ENCODE measurements at places on chromosomes 1 and 21.

DNA sequence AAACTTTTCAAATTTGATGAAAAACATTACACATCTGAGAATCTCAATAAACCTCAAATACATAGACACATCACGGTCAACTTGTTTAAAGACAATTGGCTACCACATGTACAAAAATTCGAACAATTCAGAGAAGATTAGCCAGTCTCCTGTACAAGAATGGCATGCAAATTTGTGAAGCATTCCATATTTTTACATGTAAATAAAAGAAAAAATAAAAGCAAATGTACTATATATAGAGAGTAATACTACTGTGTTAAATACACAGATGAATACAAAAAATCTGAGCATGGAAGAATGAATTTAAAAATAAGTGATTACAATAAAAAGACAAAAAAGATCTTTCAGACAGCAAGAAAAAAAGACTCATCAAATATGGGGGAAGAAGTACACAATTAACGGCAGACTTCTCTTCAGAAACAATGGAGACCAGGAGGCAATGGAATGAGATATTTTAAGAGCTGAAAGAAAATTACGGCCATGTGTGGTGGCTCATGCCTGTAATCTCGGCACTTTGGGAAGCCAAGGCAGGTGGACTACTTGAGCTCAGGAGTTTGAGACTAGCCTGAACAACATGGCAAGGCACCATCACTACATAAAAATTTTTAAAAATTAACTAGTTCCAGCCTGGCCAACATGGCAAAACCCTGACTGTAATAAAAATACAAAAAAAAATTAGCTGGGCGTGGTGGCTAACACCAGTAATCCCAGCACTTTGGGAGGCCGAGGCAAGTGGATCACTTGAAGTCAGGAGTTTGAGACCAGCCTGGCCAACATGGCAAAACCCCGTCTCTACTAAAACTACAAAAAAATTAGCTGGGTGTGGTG lies 23.2 kb downstream of the HAX1 start:
- no peak for DNase-seq

DNA sequence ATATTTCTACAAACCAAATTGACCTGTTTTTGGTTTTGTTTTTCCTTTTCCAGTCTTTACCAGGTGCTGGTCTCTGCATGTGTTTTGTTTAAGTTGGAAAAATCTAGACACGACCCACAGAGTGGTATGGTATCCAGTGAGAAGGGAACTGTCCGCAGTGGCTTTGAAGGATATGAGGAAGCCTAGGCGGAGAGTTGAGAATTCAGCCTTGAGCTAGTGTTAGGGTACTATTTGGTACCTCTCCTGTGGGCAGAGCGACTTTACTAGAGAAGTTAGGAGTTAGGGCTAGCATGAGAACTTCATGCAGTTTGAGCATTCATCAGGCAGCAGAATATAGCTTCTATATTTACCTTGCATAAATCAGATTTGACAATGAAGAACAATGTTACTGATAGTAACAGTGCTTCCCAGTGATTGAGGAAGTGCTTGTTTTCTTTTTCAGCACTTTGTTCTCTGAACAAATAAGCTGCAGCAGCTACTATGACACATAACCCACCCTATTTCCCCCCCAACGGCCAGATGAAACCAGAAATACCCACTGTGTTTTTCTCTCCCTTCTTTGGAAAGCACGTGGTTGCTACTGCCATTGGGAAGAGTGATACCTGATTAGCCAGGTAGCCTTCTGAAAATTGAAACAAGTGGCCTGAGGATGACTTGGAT lies 19.0 kb downstream of the MRPS6 start:
- no peak for DNase-seq

DNA sequence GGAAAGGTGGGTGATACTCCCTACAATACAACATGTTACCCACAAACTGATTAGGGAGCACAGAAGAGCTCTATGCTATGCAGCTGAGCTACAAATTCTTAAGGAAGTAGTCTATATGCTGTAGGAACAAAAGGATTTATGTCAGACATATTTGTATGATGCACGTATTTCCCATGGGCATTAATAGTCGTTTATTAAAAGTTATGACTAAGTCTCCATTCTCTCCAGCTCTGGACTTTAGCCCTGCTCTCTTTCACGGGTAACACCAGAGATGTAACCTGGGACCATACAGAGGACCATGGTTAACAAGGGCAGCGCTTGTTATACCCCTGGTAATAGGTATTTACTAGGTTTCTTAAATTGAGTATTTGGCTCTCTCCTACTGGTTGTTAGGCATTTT lies 168.2 kb upstream of the C1orf105 start:
- no peak for DNase-seq

DNA sequence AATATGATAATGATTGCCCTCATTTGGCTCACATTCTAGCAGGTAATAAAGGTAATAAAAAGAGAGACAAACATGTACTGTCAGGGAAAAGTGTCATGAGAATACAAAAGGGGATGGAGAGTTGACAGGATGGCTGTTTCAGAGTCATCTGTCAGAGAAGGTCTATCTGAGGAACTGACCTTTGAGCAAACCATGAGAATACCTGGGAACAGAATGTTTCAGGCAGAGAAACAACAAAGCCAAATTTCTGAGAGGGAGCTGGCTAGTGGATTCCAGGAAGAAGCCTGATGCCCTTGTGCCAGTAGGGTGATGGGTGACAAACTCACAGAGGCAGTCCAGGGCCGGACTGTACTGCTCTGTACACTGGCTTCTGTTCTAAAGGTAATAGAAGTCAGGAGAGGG lies 107.2 kb downstream of the C1orf21 start:
- no peak for DNase-seq

DNA sequence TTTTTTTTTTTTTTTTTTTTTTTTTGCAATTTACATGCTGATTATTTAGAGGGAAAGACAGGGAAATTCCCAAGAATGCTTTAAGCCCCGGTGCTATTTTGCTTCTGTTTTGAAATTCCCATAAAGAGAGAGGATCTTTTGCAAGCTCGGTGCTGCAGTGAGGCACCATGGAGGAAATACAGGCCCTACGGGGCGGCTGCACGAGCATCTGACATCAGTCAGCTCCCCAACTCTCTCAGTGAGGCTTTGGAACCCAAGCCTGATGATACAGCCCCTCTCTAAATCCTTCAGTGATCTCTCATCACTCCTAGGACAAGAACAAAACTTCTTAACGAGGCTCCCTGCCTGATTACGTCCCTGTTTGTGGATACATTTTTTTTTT lies 791 bp upstream of the CHI3L1 start:
- no peak for DNase-seq

DNA sequence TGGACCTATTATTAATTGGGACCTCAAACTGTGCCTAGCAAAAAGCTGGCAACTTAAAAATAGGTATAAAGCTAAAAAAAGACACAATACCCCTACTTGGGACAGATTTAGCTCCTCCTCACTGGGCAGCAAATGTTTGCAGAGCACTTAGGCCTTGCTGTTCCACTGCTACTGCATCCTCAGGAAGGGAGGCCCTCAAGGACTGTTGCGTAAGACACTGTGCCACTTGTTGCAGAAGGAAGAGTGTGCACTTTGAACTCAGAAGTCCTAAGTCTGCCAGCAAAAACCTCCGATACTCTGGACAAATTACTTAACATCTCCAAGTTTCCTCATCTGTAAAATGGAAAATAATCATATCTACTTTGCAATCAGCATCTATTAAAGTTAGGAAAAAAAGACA lies 322.9 kb downstream of the BARHL2 start:
- DNase-seq, result no peak

- no peak for DNase-seq
Measured at GRCh38 chr1:153583976-153584375, 18.3 kb upstream of the S100A2 start.

GRCh38 chr1:110084227-110085078 lies 14.0 kb upstream of the ALX3 start:
- no peak for DNase-seq

DNA sequence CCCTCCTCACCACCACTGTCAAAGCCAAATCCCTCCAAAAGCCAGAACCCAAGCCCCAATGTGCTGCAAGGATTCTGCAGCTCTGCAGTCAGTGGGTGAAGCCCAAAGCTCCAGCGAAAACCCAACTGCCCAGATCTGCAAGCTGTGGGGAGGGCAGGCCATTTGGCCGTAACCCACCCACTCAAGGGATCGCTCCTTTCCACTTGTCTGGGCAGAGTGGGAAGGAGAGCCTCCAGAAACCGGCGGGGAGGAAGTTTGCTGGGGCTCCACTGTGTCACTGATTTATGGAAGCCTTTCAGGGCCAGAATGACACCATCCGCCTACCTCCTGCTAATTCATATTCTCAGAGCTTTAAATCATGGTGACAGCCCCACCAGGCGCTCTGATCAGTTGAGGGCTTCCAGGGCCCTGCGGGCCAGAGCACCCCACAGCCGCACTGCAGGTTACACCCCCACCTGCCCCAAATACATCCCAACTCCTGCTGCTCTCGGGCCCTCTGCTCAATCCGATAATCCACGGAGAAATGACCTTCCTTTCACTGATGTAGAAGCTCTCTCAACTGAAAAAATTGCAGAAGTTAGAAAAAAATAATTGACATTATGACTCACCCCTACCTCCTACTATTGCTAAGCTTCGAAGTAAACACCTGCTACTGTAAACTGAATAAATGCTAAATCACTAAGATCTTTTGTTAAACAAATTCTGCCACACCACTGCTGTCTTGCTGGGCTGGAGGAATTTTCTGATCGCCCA lies 40.6 kb upstream of the RAB4A start:
- DNase-seq, result no peak

DNA sequence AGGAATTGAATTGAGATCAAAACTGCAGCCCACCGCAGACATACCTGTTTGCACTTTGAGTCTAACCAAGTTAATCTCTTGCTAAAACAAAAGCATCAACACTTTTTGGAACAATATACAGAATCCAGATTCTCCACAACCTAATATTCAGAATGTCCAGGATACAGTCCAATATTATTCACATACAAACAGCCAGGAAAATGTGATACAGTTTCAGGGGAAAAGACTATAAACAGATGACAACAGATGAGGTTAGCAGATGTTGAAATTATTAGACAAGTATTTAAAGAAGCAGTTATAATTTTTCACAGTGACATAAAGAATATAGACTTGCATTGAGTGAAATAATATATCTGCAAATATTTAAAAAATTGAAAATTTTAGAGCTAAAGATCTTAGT lies 678.1 kb upstream of the CXADR start:
- DNase-seq, result no peak

- no peak for DNase-seq
Measured at GRCh38 chr1:218718977-218719376, 373.8 kb downstream of the TGFB2 start.

DNA sequence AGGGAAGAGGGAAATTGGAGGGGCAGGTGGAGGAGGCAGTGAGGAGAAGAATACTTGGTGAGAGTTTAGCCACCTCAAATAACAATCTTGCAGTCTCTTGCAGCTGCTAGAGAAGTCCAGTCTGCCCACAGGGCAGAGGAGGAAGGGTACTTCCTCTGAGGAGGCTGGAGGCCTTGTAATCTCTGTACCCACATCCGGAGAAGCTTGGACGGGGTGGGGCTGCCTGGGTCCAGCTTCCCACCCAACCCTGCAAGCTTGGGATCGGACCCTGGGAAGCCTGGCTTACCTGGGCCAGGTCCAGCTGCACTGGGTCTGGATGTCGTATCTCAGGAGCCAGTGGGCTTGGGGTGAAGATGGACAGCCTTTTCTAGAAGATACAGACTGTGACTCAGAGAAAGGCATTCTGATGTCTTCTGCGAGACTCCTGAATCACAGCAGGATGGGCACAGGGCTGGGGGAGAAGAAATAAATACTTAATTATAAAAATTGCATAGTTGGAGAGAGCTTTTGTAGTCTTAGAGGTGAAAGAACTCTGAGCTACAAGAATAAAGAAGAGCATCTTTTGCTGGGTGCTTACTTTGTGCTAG lies 111.8 kb upstream of the JUN start:
- no peak for DNase-seq

DNA sequence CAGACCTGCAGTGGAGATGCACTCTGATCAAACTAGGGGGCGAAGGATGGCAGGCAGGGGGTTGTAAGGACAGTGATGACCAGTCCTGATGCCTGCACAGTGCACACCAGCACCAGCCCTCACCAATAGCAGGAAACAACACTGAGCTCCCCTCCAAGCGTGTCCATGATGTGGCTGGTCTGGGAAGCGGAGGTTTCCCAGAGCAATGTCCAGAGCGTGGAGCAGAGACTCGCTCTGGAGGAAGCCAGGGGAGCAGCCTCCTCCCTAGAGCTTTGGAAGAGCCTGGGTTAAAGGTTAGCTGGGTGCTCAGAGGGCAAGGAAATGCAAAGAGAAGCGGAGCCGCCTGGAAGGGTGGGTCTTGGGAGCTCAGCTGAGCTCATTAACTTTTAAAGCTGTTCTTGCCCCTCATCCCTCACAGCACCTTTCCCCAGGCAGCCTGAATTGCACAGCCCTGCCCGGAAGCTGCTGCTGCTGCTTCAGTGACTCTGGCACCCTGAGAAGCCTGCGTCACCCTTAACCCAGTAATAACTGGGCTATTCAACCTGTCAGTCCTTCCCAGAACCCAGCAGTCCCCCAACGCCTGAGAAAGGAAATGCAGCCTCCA lies 162.2 kb upstream of the RAB4A start:
- no peak for DNase-seq

GRCh38 chr1:20124456-20125057 lies 5.2 kb upstream of the PLA2G2D start:
- DNase-seq, result no peak

DNA sequence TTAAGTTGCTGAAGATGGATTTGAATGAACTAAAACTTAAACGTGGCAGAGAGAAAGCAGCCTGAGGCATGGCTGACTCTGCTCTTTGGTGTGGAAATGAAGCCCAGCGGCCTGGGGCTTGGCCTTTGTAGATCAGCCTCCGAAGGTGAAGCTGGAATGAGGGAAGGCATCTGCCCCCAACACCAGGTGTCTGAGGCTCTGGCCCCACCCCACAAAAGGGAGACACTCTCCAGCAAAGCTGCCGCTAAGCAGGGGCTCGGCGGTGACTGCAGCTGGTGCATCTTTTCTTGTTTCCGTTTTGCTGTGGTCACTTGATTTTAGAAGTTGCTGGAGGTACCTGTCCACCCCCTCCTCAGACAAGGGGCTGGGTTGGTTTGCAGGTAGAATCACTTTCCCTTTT lies 38.2 kb upstream of the NID1 start:
- no peak for DNase-seq

- no peak for DNase-seq
Measured at GRCh38 chr1:1173061-1173792, 453 bp upstream of the TTLL10 start.

DNA sequence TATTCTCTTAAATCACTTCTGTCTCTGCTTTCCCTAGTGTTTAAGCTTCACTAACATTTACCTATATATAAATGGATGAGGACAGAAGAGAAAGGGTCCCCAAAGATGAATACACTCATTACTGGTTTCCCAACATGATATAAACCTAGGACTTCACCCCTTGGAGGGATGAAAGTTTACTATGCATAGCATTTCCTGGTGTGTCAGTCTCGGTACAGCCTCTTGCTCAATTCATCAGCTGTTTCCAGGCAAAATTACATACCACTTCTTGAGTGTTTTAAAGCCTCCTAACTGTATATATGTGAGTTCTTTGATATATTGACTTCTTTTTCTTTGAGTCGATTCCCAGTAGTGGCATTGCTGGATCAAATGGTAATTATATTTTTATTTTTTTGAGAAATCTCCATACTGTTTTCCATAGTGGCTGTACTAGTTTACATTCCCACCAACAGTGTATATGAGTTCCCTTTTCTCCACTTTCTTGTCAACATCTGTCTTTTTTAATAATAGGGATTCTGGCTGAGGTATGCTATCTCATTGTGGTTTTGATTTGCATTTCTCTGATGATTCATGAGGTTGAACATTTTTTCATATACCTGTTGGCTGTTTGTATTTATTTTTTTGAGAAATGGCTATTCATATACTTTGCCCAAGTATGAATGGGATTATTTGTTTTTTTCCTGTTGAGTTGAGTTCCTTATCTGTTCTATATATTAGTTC lies 259.3 kb upstream of the CACYBP start:
- no peak for DNase-seq

- DNase-seq, result no peak
Measured at GRCh38 chr1:118136187-118136941, 48.7 kb downstream of the SPAG17 start.
